HuH-7.5 (cell line): ENCODE measurements at places on chromosomes 3 and 15.

DNA sequence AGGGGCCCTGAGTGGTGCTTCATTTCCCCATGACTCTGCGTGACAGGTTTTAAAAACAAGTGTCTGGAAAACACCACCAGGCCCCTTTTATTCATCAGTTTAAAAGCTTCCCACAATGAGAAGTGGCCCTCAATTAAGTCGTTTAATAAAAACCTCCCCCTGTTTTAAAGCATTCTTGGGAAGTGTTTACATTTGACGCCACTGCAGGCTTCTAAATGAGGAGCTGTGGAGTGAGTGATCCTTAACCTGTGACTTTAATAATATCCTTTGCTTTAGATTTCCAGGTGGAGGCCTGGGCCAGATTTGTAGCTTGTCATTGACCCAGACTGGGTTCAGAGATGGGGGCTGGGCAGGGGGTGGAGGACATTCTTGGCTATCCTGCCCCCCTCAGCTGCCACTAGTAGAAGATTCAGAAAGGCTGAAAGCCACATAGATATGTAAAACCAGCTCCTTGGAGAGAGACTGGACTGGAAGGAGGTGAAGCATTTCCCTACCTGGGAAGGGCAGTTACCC lies 11.3 kb downstream of the CGNL1 start:
- DNase-seq: no peak

DNA sequence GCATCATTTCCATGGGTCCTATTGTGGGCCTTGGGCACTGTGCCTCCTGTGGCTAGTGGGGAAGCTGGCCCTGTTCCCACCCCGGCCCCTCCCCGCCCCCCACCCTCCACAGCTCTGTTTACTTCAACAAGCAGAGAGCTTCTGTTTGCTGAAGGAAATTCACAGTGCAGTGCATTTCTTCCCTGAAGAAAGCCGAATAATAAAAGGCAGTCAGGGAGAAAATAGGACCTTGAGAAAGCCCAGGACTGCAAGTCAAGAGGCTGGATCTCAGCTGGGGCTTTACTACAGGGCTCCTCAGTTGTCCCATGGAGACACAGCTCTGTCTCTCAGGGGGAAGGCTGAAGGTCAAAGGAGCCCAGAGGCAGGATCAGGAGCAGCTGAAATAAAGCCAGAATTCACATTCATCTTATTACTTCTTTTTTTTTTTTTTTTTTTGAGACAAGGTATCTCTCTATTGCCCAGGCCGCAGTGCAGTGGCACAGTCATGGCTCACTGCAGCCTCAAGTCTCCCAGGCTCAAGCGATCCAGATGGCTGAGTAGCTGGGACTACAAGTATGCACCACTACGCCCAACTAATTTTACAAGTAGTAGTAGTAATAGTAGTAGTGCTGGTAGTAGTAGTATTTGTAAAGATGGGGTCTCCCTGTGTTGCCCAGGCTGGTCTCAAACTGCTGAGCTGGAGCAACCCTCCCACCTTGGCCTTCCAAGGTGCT lies 33.0 kb upstream of the LACTB start:
- DNase-seq: no peak

DNA sequence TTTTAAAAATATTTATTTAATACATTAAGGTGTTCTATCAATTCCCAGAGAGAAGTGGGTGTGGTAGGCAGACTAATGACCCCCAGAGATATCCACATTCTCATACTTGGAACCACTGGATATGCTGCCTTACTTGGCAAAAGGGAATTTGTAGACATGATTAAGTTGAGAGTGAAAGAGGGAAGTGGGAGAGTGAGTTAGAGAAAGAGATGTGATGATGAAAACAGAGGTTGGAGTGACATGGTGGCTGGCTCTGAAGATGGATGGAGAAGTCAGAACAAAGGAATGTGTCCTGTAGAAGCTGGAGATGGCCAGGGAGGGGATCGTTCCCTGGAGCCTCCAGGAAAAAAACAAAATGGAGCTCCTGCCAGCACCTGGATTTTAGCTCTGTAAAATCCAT lies 32.0 kb downstream of the TNFAIP8L3 start:
- DNase-seq: no peak

- no peak for DNase-seq
These were observed 21.5 kb downstream of the DOCK3 start for GRCh38 chr3:50696276-50696675.

GRCh38 chr3:156594219-156594683 lies 39.3 kb upstream of the SSR3 start:
- DNase-seq: no peak

DNA sequence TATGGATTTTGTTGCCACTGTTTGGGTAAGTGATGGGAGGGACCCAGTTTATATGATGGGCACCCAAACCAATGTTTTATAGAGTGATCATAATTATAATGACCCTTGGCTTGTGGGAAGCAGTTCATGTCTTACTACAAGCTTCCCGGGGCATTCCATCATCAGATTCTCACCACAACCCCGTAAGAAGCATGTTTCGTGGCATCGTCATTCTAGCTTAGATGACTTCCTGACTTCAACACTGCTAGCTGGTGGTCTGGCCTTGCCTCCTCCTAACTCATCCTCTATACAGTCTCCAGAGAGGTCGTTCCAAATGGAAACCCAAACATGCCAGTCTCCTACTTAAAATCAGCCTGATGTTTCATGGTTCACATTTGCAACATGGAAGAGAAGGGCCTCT lies 226.9 kb downstream of the ADAMTS9 start:
- DNase-seq: no peak

- no peak for DNase-seq
These were observed 21.0 kb downstream of the LARS2 start for GRCh38 chr3:45409369-45409768.

GRCh38 chr3:48617559-48617958 lies 4.0 kb downstream of the TMEM89 start:
- no peak for DNase-seq

GRCh38 chr3:58135712-58136543 lies 74.8 kb downstream of the DNASE1L3 start:
- no peak for DNase-seq

GRCh38 chr3:187017511-187018230 lies 87.3 kb downstream of the ST6GAL1 start:
- no peak for DNase-seq

DNA sequence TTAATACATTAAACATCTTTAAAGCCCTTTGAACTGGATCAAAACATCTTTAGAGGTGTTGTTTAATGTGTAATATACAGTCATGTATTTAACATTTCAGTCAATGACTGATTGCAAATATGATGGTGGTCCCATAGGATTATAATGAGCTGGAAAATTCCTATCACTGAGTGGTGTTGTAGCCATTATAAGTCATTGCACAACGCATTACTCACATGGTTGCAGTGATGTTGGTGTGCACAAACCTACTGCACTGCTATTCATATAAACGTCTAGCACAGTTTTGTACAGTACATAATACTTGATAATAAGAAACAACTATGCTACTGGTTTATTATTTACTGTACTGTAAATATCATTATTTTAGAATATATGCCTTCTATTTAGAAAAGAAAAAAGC lies 75.6 kb downstream of the DTWD1 start:
- DNase-seq: no peak

DNA sequence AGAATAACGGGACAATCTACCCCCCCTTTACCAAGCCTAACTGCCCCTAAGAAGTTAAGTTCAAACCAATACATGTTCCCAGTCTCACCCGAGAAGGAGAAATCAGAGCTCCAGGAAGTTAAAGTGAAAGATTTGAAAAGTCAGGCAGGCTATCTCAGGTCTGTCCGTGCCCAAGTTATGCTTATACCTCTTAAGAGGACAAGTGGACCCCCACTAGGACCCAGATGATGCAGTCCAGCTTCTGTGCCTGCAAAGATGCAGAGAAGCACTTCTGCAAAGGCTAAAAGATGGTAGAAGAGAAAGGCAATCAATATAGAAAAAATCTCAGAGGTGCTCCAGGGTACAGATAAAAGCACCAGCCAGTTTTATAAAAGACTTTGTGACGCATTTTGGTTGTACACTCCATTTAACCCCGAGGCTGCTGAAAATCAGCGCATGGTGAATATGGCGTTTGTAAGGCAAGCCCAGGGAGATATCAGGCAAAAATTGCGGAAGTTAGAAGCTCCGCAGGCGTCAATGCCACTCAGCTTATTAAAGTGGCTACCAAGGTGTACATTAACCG lies 9.8 kb upstream of the SLC9C1 start:
- DNase-seq: no peak

DNA sequence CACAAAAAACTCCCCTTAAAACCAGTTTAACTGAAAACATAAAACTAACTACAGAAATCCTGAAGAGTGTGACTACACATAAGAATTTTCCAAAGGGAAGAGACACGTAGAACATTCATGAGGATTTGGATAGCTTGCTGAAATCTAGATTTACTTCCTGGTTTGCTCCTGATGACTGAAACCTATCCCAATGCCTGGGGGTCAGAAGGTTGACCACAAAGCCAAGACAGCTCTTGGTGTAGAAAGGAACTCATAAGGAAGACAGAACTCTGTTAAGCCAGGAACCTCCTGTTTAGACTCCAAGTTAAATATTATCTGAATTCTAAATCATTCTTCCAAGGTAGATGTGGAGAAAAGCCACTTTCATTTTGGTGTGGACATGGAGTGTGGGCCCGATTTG lies 92.8 kb downstream of the TFG start:
- no peak for DNase-seq

DNA sequence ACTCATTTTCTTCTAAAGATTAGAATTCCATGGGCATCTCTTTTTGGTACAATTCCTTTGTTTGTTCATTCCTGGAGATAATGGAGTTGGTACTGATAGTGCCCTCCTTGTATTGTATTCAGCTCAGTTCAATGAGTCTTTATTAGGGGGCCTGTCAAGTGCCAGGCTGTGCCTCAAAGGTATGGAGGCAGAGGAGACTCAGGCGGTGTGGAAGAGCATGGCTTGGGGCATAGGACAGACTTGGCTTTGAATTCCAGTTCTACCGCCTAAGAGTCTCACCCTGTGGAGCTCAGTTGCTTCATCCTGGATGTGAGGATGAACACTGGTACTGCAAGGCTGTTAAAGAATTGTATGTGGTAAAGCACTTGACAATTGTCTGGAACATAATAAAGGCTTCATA lies 196.6 kb upstream of the IL12A start:
- DNase-seq: no peak

GRCh38 chr3:20810555-20810954 lies 624.5 kb upstream of the SGO1 start:
- DNase-seq: no peak

GRCh38 chr15:100727291-100727851 lies 125.0 kb downstream of the ASB7 start:
- DNase-seq: no peak

GRCh38 chr15:42502477-42502876 lies 7.0 kb downstream of the SNAP23 start:
- no peak for DNase-seq

DNA sequence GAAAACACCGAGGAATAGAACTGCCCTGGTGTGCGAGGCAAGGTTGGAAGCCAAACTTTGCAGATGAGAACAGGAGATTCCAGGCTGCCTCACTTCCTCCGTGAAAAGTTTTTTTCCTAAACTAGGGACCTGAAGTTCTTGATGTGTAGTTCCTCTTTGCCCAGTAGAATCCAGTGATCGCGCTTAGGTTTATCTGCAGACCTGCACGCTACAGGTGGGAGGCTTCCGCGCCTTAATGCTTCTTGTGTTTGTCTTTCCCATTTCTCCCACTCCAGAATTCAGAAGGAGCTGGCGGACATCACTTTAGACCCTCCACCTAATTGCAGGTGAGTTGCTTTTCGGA lies 5.4 kb downstream of the UBE2E1 start:
- peak; percentile 68 for DNase-seq

DNA sequence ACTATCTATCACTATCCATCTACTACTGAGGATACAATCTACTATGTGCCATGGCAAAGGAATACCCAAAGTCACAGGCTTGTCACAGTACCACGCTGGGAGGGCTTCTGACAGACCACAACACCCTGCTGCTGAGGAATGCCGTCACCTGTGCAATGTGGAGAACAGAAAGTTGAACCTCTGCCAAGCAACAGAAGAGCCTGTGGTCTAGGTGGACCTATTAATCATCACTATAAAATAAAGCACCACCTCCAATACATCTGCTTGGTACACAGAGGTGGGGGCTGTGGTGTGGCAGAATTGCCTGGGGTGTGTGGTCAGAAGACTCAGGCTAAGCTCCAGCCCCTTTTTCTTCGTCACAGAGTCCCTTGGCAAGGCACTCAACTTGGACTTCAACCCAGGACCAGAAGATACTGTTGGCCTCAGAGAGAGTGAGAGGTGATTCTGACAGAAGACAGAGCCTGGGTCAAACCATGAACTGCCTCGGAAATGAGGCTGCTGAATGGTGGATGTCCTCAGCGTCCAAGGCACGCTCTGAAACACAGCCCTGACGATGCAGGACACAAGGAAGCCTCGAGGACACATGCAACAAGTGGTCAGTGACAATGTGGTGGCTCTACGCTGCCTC lies 189.4 kb upstream of the CHRNA7 start:
- DNase-seq: no peak

DNA sequence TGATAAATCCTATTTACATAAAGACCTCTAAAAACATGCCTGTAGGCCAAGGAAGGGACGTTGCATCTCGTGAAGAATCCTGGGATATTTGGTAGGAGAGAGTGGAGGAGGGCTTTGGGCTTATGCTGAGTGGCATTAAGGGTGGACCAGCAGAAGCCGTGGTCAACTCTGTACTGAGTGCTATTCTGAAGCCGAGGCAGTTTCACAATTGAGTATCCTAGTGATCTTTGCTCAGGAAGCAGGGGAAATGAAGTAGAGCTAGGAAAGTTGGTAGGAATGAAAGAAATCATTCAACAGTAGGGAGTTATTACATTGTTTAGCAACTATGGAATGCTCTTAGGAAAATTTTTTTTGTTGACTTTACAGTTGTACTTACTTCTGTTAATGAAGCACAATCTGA lies 24.2 kb downstream of the MCTP2 start:
- DNase-seq: no peak
